ENCODE measurements at places on chromosomes 16 and 17.

GRCh38 chr16:1494129-1494640, 1.0 kb downstream of the TELO2 start:
- DNase-seq = peak; percentile 10

GRCh38 chr17:31678431-31678830, 180.6 kb downstream of the COPRS start:
- no peak for DNase-seq

DNA sequence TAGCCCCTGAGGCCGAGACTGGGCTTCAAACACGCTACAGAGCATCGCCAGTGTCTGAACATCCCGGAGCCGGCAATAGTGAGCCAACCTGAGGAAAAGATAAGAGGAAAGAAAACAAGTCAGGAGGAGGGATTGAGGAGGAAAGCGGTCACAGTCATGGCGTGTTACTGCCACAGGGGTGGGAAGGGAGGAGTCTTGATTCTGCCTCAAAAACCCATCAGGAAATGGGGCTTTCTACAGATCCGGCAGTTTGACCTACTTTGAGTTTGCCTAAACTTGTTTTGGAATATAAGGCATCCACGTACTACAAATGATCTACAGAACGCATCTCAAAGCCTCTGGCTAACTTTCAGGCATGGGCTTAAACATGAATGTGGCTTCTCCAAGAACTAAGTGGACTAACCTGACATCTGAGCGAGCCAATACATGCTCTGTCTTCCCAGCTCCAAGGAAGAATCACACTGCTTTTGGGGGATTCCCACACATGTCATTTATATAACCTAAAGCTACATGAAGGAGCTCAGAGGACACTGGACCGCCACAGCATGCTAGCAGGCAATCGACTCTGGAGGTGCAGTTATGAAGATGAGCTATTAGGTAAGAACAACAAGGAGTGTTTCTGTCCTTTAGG, 96.6 kb downstream of the WDR59 start:
- DNase-seq = no peak

DNA sequence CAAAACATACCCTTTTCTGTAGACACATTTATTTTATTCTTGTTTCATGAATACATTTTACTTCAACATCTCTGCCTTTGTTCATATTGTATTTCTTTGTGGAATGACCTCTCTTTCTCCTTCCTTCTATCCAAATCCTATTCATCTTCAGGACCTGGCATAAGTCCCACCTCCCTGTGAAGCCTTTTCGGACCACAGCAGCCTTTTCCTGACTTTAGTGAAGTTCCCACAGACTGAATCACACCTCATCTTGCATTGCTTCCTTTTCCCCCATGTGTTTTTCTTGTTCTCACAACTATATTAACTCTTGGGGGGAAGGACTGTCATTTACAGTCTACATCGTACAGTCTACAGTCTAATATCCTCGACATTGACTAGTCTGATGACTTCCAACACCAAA, 58.2 kb downstream of the MFSD11 start:
- no peak for DNase-seq

DNA sequence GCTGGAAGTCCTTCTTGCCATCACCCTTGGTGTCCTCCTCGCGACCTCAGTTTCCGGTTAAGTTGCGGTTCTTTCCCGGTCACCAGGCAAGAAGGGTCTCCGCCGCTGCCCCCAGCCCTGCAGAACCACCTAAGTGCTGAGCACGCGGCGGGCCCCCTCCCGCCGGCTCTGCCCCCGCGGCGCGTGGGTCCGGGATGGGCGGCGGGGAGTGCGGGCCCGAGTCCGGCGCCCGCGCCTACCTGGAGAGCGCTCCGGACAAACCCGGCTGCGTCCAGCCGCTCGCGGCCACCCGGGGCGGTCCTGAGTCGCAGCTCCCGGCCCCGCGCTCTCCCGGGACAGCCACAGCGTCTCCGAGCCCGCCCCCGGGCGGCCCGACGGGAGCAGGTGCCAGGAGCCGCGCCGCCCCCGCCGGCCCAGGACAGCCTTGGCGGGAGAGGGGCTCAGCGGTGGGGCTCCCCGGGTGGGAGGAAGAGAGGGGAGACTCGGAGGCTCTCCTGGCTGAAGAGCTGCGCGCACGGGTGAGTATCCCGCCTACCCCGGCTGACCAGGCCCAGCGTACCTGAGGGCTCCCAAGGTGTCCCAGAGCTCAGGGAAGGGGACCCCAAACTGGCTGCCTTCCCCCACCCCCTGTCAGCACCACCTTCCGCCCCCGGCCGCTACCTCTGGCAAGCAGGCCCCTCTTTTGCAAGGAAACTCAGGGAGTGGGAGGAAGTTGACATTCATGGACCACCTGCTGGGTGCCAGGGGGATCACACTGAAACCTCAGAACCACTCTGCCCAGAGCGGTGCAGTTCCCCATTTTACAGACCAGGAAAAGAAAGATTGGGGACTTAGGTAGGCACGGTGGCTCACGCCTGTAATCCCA, 22.2 kb upstream of the C17orf113 start:
- no peak for DNase-seq

- DNase-seq = no peak
Measured at GRCh38 chr17:75371981-75372380, 33.5 kb downstream of the GRB2 start.

- no peak for DNase-seq
Measured at GRCh38 chr17:70938336-70938735, 769.0 kb downstream of the KCNJ2 start.

- DNase-seq = no peak
Measured at GRCh38 chr17:83076938-83077337, 2.5 kb upstream of the METRNL start.

- DNase-seq = no peak
Measured at GRCh38 chr17:32971171-32971570, 20.5 kb upstream of the SPACA3 start.
